ENCODE measurements at places on chromosomes 7 and 10. TPM values are rescaled to one million over a fixed set of nuclear protein-coding genes. Genes with fewer than 3 reads are reported as not detected.

DNA sequence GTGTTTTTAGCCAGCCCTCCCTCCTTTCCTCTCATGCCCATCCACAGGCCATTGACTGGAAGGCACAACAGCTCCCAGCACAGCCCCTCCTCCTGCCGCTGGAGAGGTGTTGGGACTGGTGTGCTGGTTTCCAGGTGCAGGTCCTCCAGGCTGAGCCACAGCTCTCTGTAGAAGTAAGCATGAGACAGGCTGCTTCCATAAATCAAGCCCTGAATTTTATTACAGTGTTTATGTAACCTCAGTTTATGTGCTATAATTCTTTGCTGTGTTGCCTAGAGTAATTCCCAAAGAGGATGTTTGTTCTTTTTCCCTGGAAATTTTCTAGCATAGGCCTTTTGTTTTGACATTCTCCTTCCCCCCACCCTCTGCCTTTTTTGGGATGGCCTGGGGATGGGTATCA is 445.8 kb downstream of the AUTS2 start:
- H3K27me3 ChIP-seq, result no peaks in the 10 kb centered on the region
- no peak overlapping the region for H3K27ac ChIP-seq
- DNase-seq, result no peak
- no peaks in the 10 kb centered on the region for H3K4me1 ChIP-seq

GRCh38 chr10:12181065-12181775 is 14.5 kb downstream of the NUDT5 start:
- H3K4me1 ChIP-seq, result no peaks in the 10 kb centered on the region
- peak overlapping the region; percentile 9 for H3K27ac ChIP-seq

DNA sequence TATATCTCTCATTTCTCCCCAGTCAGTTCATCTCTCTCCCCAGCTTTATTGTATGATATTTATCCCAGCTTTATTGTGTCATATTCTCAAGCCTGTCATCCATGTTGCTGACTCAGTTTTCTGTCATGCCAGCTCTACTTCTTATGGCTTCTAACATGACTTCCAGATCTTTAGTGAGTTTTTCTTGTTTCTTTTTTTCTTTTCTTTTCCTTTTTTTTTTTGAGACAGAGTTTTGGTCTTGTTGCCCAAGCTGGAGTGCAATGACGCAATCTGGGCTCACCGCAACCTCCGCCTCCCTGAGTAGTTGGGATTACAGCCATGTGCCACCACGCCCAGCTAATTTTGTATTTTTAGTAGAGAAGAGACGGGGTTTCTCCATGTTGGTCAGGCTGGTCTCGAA is 28.7 kb upstream of the CALU start:
- H3K27ac ChIP-seq, result no peak overlapping the region
- H3K4me3 ChIP-seq, result no peak overlapping the region
- H3K27me3 ChIP-seq, result no peaks in the 10 kb centered on the region

DNA sequence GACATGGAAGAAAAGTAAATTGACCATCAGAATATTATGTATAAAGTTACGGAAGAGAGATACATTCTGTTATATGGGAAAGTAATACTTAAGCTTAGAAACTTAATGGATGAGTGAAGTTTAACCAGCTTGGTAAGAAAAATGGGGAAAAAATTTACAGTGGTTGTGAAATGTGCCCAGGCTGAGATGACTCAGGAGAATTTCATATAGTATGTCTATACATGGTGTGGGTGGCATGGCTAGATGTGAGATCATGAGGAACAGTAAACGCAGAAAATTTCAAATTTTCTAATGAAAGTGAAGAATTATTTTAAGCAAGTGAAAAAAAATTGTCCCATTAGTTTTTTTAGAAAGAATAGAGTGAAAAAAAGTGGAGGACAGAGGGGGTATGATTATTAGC is 552.5 kb upstream of the SORCS1 start:
- H3K4me1 ChIP-seq, result no peaks in the 10 kb centered on the region
- no peaks in the 10 kb centered on the region for H3K36me3 ChIP-seq

DNA sequence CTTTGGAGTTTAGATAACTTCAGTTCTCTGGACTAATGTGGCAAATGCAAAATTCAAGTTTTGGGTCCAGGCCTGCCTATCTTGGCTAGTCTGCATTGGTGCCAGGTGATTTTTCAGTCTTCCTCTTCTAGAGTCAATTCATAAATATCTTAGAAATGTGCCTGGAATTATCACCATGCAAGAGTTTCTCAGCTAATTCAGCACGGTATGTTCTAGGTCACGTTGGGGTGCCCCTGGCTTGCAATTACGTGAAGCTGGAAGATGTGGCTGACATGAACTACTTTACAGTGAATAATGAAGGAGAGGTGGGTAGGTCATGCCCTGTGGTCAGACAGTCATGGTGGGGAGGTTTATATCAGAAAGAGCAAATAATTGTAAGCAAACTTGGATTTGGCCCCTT is 25.0 kb downstream of the ZDHHC6 start:
- no peak for DNase-seq
- H3K27me3 ChIP-seq, result no peaks in the 10 kb centered on the region
- no peaks in the 10 kb centered on the region for H3K36me3 ChIP-seq

DNA sequence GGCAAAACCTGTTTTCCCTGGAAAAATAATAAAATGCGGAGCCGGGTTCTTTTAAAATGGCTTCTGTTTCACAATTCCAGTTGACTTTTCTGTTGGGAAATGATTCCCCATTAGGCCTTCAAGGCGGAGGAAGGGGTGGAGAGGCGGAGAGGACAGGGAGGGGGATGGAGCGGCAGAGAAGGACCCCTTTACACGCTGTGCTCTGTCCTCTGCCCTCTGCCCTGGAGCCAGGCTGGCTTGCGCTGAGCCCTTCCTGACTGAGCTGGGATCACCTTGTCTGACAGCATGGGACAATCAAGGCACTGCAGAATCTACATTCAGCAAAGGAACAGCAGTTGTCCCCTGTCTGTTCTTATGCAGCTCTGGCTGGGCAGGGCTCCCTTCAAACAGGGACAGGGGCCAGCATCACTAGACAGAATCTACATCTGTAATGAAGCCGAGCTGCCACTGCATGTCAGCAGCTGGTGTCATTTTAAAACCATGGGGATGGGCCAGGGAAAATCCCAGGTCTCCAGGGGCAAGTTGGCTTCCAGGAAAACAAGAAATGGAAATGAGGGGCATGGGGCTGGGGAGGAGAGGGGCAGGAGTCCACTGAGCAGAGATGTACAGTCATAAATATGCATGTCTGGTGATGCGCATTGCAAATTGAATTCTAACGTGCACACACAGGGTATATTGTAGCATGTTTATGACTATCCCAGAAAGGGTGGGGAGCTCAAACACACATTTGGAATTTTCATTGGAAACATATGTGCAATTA is 120.0 kb downstream of the MKX start:
- H3K27ac ChIP-seq, result no peak overlapping the region
- no peak for DNase-seq
- H3K4me3 ChIP-seq, result no peak overlapping the region

DNA sequence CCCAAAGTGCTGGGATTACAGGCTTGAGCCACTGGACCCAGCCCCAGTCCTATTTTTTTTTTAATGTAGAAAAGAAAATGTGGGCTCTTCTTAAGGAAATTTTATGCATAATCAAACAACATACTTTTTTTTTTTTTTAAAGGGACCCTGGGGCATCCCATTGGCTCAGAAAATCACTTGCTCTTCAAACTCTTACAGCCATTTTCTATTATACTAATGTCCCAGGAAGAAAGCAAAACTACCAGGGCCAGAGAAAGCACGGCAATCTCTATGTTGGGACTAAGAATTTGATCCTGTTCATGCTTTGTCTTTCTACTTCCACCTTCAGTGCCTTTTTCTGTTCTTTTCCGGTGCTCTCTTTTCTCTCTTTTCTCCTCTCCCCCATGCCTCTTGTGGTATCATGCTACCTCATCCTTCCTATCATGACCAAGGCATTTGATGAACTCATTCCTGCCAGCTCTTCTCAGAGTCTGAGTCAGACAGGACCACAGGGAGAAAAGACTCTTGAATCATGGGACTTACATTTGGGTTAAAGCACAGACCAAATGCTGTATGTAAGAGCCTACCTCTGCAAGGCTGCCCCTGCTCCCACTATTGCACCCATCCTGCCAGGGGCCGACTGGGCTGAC is 76.4 kb upstream of the CCNY start:
- H3K4me1 ChIP-seq, result no peaks in the 10 kb centered on the region
- no peaks in the 10 kb centered on the region for H3K36me3 ChIP-seq
- H3K4me3 ChIP-seq, result no peak overlapping the region
- DNase-seq, result no peak

DNA sequence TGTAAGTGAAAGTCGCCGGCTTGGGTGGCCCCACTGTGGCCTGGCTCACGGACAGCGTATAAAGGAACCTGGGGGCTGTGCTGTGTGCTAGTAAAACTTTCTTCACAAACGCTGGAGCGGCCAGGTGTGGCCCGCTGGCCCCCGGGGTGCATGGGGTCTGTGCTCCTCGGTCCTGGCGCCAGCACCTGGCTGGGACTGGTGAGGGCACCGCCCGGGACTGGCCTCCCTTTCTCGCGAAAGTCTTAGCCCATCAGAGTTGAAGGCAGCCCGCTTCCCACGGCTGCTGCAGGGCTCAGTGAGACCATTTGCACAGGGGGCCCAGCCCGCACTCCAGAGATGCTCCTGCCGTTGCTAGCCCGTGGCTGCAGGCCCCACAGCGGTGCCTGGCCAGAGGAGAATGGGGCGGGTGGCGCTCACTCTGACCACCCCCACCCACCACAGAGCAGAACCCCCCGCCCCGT is 5.8 kb downstream of the PWWP2B start:
- H3K4me3 ChIP-seq, result no peak overlapping the region
- H3K27ac ChIP-seq, result no peak overlapping the region
- DNase-seq, result no peak
- peaks cover 24% of the 10 kb centered on the region for H3K4me1 ChIP-seq

GRCh38 chr10:43227911-43228782 is 38.7 kb downstream of the RASGEF1A start:
- H3K27ac ChIP-seq, result no peak overlapping the region
- H3K4me1 ChIP-seq, result peaks cover 26% of the 10 kb centered on the region
- no peaks in the 10 kb centered on the region for H3K36me3 ChIP-seq
- DNase-seq, result peak; percentile 34
- H3K27me3 ChIP-seq, result no peaks in the 10 kb centered on the region
- H3K4me3 ChIP-seq, result no peak overlapping the region

- DNase-seq, result no peak
- no peaks in the 10 kb centered on the region for H3K4me1 ChIP-seq
- H3K4me3 ChIP-seq, result no peak overlapping the region
- H3K27me3 ChIP-seq, result no peaks in the 10 kb centered on the region
- H3K36me3 ChIP-seq, result no peaks in the 10 kb centered on the region
- H3K27ac ChIP-seq, result no peak overlapping the region
These were observed 106.1 kb upstream of the SLC13A1 start for GRCh38 chr7:123305840-123306375.

- H3K4me3 ChIP-seq, result no peak overlapping the region
- peak; percentile 31 for DNase-seq
- H3K4me1 ChIP-seq, result no peaks in the 10 kb centered on the region
- H3K36me3 ChIP-seq, result no peaks in the 10 kb centered on the region
These were observed 30.9 kb upstream of the CFAP46 start for GRCh38 chr10:132972986-132973902.

DNA sequence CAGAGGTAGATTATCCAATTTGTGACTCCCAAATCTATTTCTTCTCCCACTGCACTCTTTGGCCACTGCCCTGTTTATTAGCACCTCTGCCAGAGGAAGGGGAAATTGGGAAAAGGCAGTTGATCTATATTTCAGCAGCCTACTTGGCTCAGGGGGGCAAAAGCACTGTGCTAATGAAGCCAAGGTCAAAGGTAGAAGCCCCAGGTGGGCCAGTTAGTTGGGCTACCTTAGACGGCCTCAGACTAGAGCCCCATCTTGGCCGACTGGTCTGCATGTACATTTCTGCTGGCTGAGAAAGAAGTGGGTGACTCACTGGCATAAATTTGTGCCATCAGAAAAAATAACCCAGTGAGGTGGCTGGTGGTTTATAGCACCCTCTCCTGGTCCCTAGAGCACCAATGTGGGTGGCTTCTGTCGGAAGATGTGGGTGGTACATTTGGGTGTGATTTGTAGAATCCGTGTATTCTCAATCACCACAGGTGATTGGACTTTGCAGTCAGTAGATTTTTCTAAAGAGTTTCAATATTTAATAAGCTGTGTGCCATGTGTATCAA is 293.3 kb upstream of the MKI67 start:
- H3K27ac ChIP-seq, result no peak overlapping the region
- no peak overlapping the region for H3K4me3 ChIP-seq
- no peak for DNase-seq
- H3K4me1 ChIP-seq, result no peaks in the 10 kb centered on the region
- no peaks in the 10 kb centered on the region for H3K27me3 ChIP-seq
- H3K36me3 ChIP-seq, result no peaks in the 10 kb centered on the region

DNA sequence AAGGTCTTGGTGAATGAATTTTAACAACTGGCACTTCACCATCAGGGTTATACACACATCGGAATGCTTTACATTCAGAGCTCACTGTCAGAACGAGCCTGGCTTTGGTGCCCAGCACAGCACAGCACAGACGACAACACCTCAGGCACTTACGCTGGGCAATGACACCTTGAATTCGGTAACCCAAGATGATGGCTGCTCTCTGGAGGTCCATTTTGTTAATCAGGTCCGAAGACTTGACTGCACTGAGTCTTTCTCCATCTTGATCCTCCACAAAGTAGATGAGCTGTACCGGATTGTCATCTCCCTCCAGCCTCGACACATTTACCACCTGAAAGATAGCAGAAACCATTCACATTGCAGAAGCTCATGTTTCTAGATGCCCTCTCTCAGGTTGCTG is 82.4 kb downstream of the KIAA1549 start:
- no peak overlapping the region for H3K4me3 ChIP-seq
- no peaks in the 10 kb centered on the region for H3K36me3 ChIP-seq
- no peaks in the 10 kb centered on the region for H3K27me3 ChIP-seq
- H3K27ac ChIP-seq, result no peak overlapping the region
- H3K4me1 ChIP-seq, result no peaks in the 10 kb centered on the region

DNA sequence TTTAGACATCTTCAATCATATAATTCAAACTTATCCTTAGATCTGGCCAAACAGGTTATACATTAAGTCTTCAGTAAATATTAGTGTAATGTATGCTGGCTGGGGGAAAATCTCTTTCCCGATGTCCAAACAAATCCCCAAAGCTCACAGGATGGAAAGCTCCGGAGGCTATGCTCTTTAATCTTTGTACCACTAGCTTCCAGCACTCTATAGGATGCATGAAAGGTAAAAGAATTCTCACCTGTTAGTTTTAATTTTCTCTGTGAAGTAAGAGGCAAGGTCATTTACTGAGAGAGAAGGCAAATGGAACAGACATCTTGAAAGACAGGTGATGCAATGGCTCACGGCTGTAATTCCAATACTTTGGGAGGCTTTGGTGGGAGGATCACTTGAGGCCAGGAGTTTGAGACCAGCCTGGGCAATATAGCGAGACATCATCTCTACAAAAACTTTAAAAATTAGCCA is 99.8 kb upstream of the KIF5B start:
- no peaks in the 10 kb centered on the region for H3K27me3 ChIP-seq
- H3K27ac ChIP-seq, result no peak overlapping the region
- no peaks in the 10 kb centered on the region for H3K36me3 ChIP-seq
- DNase-seq, result no peak

GRCh38 chr10:120949609-120950031 is 98.5 kb downstream of the WDR11 start:
- DNase-seq, result no peak
- H3K4me1 ChIP-seq, result no peaks in the 10 kb centered on the region
- H3K36me3 ChIP-seq, result no peaks in the 10 kb centered on the region
- H3K27me3 ChIP-seq, result no peaks in the 10 kb centered on the region
- H3K4me3 ChIP-seq, result peak overlapping the region; percentile 31
- H3K27ac ChIP-seq, result no peak overlapping the region

Gene KIF11
- total RNA-seq, result 5.0 TPM

Gene SMO
- 1.8 TPM for total RNA-seq

Gene MYL10
- not detected for total RNA-seq

Gene PAX4
- total RNA-seq, result not detected

Gene KNDC1
- total RNA-seq, result 1.7 TPM

Gene CFTR
- 40.7 TPM for total RNA-seq

Gene NPFFR1
- not detected for total RNA-seq

Gene MNX1
- total RNA-seq, result 7.4 TPM

Gene NOS3
- 1.2 TPM for total RNA-seq

Gene PPP1R17
- not detected for total RNA-seq

Gene ZDHHC4
- 29.6 TPM for total RNA-seq

Gene LIPM
- total RNA-seq, result not detected
